ENCODE measurements at places on chromosomes 11 and 22. TPM values are rescaled to one million over a fixed set of nuclear protein-coding genes. Genes with fewer than 3 reads are reported as not detected.

- DNase-seq, result no peak
Measured at GRCh38 chr11:135008001-135008405, 596.0 kb upstream of the B3GAT1 start.

GRCh38 chr11:35962369-35963138 lies 18.7 kb downstream of the LDLRAD3 start:
- DNase-seq, result no peak

The BCO2 gene
- 3.4 TPM for total RNA-seq

The FCHSD2 gene
- 22.1 TPM for total RNA-seq

The DLG2 gene
- total RNA-seq, result 3.2 TPM
